ENCODE measurements at places on chromosomes 7 and 10.

DNA sequence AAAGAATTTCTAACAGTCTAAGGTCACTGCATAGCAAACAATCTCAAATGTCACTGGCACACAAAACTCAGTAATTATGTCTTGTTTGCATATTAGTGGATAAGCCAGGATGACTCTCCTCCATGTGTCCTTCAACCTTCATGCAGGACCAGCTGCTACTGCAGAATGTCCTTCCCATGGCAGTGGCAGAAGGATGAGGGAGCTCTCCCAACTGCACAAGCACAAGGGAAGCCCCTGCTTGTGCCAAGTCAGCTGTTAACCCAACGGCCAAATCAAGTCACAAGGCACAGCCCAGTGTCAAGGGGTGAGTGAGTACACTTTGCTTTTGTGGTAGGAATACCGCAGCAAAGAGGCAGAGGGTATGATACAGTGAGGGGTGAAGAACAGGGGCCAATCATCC lies 59.3 kb upstream of the VWC2 start:
- DNase-seq, result no peak

DNA sequence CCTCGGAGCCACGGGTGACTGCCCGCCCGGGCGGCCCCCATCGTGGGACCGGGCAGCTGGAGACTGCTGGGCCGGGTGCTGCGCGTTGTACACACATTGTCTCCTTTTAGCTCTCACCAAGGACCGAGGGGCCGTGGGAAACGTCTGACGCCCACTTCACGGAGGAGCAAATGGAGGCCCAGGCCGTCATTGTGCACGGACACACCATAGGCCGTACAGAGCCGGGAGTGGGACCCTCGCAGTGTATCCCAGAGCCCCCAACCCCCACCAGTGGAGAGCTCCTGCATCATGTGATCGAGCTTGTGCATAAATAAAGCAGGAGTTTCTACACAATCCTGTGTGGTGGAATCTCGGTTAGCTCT lies 722 bp downstream of the DENND10 start:
- no peak for DNase-seq

DNA sequence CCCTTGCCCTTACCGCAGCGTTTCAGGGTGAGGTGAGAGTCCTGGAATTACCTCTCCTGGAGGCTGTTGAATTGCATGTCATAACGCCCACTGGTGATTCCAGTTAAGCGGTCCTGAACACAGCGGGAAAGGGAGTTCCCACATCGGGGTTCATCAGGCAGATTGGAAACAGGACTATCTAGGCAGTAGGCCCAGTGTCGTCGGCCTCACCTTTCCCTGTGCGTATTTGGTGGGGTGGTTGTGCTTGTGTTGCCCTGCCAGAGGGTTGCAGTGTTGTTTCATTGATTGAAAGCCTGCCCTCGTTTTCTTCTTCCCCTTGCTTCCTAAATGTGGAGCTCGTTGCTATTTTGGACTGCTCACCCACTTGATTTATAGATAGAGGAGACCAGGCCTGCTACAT lies 10.6 kb upstream of the SUN1 start:
- no peak for DNase-seq

DNA sequence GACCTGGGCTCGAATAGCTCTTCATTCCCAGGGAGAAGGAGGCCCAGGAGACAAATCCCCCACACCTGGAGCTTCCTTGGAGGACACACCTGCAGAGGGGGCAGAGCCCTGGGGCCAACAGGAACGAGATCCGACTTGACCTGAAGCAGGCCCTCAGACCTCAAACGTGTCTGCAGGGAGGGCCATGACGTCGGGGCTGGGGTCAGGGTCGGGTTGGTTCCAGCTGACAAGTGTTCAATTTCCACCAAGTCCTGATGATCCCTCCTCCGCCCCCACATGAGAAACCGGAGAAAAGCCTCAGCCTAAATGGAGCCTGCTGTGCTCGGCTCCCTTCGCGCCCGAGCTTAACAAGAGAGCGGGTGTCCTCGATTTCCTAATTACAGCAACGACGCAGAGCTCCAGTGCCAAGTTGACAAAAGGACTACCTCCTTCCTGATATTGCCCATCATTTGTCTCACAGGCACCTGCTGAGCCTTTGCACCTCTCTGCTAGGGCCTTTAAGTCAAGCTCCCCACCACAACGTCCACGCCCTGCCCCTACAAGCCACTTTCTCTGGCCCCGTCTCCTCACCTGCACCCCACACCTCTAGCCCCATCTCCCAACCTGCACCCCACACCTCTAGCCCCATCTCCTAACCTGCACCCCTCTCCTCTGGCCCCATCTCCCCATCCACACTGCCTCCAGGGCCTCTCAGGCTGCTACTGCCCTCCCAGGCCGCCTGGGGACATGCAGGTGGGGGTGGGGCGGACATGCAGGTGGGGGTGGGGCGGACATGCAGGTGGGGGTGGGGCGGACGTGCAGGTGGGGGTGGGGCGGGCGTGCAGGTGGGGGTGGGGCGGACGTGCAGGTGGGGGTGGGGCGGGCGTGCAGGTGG lies 519.4 kb downstream of the GLRX3 start:
- DNase-seq, result no peak

DNA sequence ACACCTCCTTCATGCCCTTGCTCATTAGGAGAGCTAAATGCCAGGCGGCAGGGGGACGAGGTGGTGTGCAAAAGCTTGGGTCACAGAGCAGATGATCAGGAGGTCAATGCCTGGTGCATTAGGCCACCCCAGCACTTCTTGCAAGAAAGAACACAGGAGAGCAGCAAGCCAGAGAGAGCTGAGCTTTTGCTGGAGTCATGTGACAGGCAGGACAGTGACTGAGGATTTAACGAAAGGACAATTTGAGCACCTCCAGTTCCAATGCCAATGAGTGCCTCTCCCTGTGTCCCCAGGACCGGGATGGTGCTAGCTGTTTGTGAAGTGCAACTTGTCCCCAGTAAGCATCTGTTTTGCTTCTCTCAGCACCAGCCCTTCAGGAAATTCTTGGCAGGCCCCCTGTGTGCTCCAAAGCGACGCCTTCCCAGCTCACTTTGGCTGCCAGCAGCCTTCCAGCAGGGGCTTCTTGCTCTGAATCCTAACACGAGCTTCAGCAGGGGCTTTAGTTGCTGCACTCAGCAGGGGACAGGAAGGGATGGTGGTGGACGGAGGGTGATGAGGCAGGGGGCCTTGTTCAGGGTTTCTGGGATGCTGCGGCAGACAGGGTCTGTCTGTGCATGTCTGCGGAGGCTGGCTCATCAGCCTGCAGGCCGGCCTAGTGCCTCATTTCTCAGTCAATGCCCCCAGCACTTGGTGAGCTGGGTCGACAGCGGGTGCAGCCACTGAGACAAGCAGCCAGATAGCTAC lies 368.1 kb downstream of the RPS24 start:
- DNase-seq, result no peak

- no peak for DNase-seq
Observed at GRCh38 chr7:70657571-70657970, 474.4 kb upstream of the GALNT17 start.

DNA sequence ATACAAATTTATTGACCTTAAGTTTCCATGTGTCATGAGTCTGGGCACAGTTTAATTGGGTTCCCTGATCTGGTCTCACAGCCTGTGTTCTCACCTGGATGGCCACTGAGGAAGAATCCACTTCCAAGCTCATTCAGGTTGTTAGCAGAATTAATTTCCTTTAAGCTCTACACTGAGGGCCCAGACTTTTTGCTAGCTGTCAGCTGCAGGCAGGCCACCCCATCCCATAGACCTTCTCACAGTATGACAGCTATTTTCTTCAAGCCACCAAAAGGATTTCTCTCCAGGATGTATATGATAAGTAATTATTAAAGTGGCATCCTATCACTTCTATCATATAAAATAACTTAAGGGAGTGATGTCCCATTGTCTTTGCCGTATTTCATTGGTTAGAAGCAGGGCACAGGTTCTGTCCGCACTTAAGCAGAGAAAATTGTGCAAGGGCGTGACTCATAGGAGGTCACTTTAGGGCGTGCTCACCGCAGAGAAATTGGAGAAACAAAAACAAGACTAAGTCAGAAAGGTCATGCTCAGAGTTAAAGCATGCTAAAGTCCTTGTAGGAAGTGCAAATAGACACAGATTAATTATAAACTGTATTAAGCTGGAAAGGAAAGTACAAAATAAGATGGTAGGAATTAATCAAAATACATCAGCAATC lies 109.9 kb downstream of the AHR start:
- DNase-seq, result no peak

GRCh38 chr7:112571852-112572607 lies 91.2 kb downstream of the LSMEM1 start:
- no peak for DNase-seq

- DNase-seq, result no peak
Observed at GRCh38 chr7:76428868-76429805, 4.4 kb downstream of the ZP3 start.

GRCh38 chr10:116766241-116766827 lies 24.0 kb upstream of the HSPA12A start:
- no peak for DNase-seq

DNA sequence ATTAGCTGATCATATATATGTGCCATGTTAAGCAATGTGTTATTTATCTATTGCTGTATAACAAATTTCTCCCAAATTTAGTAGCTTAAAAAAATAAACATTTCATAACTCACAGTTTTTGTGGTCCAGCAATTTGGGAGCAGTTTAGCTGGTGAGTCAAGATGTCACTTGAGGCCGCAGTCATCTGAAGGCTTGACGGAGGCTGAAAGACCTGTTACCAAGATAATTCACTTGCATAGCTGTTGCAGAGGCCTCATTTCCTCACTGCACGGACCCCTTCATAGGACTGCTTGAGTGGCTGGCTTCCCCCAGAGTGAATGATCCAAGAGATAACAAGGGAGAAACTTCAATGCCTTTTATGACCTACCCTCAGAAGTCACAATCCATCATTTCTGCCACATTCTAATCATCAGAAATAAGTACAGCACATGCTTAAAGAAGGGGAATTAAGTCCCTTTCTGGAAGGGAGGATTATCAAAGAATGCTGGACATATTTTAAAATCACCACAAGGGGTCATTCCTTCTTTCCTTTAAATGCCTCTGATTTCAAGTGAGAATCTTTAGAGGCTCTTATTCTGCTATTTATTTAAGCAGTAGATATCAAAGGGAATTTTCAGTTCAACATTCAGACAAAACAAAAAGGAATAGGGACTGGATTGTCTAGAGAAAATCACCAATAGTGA lies 10.5 kb upstream of the SRPK2 start:
- DNase-seq, result no peak

GRCh38 chr10:2933071-2933470 lies 134.3 kb upstream of the PFKP start:
- DNase-seq, result no peak

GRCh38 chr7:2666155-2666554 lies 21.8 kb upstream of the AMZ1 start:
- no peak for DNase-seq

DNA sequence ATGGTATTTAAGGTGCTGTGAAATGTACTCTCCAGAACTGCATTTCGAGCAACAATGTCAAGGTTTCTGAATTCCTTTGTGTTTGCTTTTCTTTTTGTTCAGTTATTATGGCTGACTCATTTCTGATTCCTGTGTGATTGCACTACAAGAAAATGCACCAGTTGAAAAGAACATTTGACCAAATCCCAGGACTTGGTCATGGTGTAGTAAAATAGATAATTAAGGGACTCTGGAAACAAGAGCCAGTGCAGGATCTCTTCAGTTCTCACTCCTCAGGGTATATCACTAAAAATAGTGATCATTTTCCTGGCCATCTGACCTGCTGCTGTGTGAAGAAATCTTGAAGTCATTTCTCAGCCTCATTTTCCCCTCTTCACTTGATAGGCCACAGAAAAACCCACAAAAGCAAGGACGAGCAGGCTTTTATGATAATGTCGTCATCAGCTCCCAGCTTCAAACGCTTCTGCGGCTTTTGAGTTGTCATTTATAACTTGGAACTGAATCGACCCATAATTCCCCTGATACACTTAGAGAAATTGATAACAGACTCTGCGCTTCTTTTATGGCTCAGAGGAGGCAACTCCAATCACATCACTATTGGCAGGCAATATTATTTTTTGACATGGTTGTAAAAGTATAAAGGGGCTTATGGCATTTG lies 274.7 kb downstream of the HDAC9 start:
- no peak for DNase-seq

DNA sequence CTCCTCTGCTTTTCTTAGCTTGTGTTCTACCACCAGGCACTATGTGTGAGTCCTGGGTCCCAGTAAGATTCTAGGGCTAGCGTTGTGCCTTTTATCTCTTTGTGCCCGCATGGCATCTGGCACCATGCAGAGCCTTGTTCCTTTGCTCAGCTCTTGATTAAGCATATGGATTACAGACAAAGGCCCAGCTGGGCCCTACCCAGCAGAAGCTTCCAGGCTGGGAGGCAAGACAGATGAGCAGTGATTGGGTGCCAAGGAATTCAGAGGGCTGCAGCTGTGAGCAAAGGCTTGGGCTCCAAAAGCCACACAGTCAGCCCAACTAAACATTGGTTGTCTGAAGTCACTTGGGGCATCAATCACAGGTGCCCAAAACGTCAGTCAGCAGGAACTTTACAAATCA lies 2.0 kb downstream of the ACSM6 start:
- DNase-seq, result no peak

DNA sequence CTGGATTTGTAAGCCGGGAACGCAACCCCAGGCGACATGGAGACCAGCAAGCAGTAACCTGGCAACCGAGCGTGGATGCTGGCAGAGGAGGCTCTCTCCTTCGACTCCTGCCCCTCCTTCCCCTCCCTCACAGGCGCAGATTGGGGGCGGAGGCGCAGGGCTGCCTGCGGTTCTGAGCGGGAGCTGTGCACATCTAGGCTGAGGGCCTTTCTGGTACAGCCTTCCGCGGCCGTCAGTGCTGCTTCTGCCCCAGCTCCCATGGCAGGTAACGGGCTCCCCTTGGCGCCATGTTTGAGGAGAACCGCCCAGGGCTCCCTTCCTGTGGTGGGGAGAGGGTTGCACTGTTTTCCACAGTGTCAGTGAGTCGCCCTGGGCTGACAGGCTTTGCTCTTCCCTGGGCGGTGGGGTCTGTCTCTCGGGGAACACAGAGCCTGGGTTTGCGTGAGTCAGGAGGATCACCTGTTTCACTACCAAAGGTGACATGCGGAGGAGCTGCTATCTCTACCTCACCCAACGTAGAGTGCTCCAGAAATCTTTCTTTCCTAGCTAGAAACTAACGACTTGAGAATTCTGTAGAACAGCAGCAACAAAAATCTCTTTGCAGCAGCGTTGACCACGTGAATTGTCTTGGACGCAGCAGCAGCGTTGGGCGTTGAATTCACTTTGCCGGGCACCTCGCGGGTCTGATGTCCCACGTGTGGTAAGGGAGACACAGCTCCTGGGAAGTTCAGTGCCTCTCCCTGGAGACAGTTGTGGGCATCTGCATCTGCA lies 154.8 kb upstream of the COBL start:
- DNase-seq, result no peak
